ENCODE measurements at places on chromosomes 11 and 22. TPM values are rescaled to one million over a fixed set of nuclear protein-coding genes. Genes with fewer than 3 reads are reported as not detected.

INSC gene
- 1.2 TPM for total RNA-seq

OR52I1 gene
- total RNA-seq: not detected

RRP8 gene
- total RNA-seq: 10.3 TPM

FAM180B gene
- not detected for total RNA-seq

RIMBP3C gene
- total RNA-seq: under 0.01 TPM

LRRC32 gene
- total RNA-seq: 0.26 TPM

RHOG gene
- 7.3 TPM for total RNA-seq

PRRG4 gene
- total RNA-seq: 7.7 TPM

SSH3 gene
- 32.0 TPM for total RNA-seq

RAG2 gene
- total RNA-seq: not detected

Data from bronchial epithelial cell (primary cell).